Vagina (tissue), 2 donors: ENCODE measurements at places on chromosomes 4 and X. TPM values are rescaled to one million over a fixed set of nuclear protein-coding genes. Genes with fewer than 3 reads are reported as not detected.

DNA sequence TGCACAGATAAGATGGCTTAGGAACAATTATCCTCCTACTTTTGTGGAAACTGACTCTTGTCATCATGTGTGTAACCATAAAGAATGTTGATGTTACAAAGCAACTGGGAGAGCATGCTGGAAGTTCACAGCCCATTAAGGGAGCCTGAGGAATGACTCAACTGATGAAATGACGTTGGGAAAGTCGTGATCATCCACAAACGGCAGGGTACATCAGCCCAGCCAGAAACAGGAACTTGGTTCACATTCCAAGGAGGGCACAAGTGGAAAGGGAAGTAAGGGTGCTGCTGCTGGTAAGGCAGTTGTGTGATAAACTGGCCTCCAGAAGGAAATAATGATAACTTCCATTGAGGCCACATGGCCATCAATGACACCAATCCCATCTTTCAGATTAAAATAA, 6.7 kb downstream of the TEC start:
- no peaks in the 10 kb centered on the region for H3K36me3 ChIP-seq
- DNase-seq: no peak
- no peak overlapping the region for H3K4me3 ChIP-seq

GRCh38 chr4:73911746-73912145, 42.6 kb downstream of the CXCL1 start:
- no peak overlapping the region for H3K27ac ChIP-seq
- no peaks in the 10 kb centered on the region for H3K36me3 ChIP-seq
- no peaks in the 10 kb centered on the region for H3K27me3 ChIP-seq
- DNase-seq: no peak
- no peak overlapping the region for H3K4me3 ChIP-seq
- no peaks in the 10 kb centered on the region for H3K4me1 ChIP-seq

SLIT2 gene
- total RNA-seq: 29.2 TPM

- H3K4me3 ChIP-seq: no peak overlapping the region
- H3K4me1 ChIP-seq: no peaks in the 10 kb centered on the region
- no peak for DNase-seq
- H3K36me3 ChIP-seq: no peaks in the 10 kb centered on the region
- no peak overlapping the region for H3K27ac ChIP-seq
Measured at GRCh38 chr4:156981262-156981769, 9.7 kb upstream of the PDGFC start.
